ENCODE measurements at places on chromosomes 3 and 15.

- no peak for DNase-seq
These were observed 530.8 kb downstream of the NSUN3 start for GRCh38 chr3:94593526-94594150.

DNA sequence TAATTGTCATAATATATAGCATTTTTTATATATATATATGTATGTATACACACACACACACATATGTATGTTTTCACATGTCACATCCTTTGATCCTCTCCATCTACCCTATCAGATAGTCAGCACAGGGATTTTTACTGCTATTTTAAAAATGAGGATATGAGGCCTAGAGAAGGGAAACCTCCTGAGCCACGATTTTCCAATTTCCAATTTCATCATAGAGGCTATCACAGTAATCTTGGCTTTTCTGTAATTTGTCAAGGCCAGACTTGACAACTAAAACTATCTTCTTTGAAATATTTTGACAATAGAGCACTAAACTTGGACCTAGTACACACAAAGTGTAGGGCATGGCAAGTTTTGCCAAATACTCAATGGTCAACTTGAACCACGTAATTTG is 42.5 kb downstream of the IL1RAP start:
- DNase-seq, result no peak

DNA sequence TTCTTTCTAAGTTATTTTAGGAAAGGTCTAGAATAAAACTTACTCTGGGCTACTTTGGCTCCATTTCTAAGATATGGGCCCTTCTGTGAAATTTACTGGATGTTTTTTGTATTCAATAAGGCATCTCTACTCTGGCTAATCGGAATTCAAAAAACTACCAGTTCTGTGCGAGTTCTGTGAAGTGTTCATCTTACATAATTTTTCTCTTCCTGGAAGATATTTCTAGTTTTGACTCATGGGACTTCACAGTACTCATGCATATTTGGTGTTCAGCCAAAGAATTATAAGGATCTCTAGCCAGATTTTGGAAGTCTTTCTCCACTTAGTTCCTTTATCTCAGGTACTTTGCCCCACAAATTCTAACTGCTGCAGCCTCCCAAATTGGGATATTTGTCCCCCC is 46.4 kb upstream of the MBNL1 start:
- DNase-seq, result no peak

DNA sequence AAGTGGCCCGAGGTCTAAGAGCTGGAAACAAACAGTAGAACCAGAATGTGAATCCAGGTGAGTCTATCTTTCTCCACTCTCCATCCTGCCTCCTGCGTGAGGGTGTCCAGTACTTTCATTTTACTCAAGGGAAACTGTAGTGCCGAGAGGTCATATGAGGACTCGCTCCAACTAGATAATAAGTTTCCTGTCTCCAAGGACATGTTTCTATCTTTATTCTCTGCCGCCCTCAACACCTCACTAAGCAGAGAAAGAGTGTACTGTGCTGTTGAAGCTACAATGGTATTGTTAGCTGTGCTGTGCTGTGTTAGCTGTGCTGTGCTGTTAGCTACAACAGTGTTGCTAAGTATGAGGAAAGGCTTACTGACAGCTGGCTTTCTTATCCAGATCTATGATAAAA is 137.9 kb upstream of the COL8A1 start:
- DNase-seq, result no peak

GRCh38 chr3:4996223-4996765 is 17.1 kb downstream of the BHLHE40 start:
- no peak for DNase-seq

DNA sequence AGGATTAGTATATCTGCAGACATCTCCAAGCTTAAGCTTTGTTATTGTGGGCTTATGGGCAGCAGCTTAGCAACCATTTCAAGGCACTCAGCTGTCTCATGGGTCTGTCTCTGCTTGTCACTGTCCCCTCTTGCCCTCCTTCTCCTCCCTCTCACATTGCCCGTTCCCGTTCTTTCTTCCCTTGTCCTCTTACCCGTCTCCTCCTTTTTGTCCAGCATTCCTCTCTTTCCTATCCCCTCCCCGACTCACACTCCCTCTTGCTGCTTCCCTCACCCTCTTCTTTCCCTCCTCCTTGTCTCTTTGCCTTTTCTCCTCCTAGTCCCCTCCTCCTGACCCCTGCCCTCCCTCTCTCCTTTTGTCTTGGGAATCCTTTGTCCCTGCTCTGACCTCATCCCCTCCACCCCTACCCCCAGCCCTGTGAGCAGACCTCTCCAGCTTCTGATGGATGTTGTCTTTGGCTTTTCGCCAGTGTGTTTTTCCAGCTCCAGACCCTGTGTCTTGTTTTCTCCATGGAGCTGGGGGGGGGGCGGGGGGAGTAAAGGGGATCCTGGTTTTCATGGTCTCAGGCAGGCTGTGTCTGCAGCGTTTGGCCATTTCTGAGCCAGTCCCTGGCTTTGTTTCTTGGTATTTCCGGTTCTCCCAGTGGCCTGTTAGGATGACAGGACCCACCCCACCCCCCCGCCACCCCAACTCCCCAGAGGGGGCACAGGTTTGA is 47.9 kb upstream of the TRAK1 start:
- DNase-seq, result no peak

DNA sequence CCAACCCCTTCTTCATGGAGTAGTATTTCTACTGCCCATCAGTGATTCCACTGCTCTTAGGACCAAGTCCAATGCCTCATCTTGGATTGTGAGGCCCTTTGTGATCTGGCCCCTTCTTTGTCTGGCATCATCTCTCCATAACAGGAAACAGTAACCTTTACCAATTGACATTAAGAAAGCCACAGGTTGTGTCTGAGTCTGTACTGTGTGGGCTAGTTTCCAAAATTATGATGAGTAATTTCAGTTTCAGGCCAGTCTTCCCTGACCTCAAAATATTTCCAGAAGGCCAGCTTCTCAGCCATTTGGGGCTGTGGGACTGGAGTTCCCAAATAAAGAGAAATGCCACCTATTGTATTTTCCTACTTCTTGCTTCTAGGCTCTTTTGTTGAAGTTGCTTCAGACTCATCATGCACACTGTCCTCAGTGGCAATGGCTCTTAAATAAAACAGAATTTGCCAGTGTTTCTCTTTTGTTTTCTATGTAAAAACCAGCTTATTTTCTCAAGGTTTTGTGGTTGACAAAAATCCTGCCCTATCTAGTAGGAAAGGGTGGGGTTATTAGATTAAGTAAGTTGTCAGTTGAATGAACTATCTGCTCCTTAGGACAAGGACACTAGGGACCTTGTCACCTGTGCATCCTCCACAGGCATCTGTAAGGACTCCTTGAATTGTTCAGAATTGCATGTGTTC is 47.0 kb upstream of the ACKR4 start:
- DNase-seq, result no peak

DNA sequence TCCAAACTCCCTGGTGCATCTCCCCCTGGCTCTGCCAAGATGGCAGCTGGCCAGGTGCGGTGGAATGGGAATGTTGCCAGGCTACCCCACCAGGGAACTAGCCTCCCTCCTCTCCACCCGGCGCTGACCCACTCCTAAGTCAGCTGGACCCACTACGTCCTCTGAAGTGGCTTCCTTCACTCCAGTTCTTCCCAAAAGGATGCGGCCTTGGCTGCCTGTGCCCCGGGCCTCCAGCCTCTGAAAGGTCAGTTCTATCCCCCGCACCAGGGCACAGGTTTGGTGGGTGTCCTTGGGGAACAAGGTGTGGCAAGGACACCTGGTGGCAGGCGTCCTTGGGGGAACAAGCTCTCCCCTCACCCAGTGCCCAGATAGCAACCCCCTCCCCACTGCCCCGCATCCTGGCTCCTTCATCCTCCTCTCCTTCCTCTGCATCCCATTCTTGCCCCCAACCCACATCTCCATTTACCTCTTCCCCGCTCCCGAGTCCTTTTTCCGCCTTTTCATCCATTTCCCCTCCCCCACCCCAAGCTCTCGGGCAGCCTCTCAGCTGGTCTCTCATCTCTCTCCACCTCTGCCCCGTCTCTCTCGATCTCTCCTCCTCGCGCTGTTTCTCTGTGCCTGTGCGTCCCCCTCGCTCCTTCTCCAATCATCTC is 54.0 kb downstream of the LHFPL4 start:
- DNase-seq, result no peak

DNA sequence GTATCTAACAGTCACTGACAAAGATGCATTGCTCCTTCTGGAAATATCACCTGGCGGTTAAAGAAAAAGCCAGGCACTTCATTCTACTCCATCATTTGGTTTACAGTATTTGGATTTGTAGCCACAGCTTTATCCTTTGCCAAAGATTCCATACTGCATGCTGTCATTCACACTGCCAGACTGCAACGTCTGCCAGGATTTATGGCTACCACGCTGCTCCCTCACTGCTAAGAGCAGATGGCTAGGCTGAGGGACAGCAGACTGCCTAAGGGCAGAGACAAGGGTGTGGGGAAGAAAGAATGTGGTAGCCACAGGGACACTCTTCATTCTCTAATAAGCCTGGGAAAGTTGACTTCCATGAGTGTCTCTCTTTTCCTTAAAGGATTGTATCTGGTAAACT is 1047.0 kb downstream of the TUSC7 start:
- DNase-seq, result no peak

DNA sequence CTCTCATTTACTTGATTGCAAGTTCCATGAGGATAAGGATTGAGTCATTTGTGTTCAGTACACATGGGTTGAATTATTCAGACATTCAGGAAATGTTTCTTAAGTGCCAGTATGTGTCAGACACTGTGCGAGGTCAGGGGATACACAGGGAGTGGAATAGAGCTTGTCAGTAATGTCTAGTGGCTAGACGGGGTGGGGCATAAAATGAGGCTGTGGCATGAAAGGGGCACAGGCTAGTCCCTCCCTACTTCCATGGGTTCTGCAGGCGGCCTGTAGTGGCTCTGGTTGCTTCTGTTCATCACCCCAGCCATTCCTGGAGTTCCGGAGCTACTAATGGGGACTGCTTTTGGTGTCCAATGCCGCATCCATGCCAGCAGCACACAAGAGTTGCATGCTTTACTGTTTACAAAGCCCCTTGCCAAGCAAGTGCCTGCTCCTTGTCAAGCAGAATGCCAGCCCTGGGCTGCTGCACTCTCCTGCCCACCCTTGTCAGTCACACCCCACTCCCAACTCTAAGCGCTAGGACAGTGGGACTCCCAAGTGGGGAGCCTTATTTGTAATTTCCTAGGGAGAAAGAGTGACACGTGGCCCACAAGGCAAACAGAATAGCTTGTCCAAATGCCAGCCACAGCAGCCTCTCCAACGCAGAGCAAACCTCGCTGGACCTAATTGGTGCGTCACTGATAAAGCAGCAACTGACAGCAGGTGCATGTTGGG is 70.8 kb downstream of the RAB11A start:
- no peak for DNase-seq

DNA sequence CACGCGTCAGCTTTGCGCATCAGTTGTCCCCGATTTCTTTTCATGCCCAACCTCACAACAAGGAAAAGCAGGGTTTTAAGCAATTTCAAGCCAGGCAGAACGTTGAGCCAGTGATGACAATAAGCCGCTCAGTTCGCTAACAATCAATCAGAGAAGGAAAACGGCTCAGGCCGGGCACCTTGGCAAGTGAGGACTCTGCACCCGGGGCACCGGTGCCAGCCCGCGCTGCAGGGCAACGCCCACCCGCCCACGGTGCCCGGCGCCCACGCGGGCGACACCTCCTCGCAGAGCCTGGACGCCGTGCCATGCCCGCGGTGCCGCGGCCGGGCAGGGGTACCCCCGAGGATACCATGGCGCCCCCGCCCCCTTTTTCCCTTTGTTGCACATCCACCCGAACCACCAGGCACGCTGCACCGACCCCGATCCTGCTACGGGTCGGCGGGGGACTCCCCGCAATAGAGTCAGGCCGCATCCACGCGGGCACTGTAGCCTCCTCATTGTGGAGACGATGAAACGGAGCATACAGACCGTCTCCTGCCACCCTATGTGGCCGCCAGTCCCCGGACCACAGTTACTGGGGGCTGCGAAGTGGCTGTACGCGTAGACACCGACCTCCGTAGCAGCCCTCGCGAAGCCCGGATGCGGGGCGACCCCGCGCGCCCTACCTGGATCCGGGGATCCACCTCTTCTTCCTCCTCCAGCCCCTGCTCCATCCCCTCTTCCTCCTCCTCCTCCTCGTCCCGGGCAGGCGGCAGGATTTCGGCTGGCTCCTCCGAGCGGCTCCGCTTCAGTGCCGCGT is 581 bp downstream of the SH3BP5 start:
- peak; percentile 40 for DNase-seq

GRCh38 chr3:150170852-150171520 is 200.3 kb upstream of the PFN2 start:
- no peak for DNase-seq

DNA sequence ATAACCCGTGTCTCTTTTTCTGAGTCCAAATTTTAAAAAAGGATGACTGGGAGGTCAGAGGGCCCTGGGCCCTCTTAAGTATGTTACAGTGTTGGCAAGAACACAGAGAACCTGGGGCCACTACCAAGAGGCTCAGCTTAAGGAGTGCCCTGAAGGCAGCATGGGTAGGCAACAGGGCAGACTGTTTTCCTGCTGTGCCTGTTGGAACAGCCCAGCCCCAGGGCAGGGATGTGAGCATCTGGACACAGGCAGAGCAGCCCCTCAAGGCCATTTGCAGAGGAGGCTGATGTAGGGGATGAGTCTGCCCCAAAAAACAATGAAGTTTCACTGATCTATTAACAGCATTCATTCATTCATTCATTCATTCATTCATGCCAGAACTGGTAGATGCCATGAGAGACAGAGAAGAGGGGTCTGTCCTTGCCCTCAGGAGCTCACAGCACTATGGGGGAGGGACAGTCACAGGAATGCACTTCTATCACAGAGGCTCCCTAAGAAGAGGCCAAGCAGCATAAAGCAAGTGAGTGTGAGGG is 2.2 kb upstream of the LTF start:
- DNase-seq, result no peak

DNA sequence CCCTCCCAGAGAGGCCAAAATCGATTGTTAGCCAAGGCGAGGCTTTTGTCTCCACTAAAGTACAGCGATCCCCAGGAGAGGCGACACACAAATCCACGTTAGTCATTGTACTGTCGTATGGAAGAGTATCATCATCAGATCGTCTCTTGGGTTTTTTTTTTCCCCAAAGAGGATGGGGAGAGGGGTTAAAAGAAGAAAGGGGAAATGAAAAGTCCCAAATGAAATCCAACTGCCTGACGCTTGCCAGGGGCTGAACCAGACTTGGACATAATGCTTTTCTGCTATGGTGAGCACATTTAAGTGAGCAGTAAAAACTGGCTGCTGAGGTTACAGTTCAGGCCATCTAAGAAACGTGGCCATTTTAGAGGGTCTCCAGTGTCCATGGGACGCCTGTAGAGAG is 37.9 kb upstream of the CTSH start:
- DNase-seq, result no peak

- no peak for DNase-seq
These were observed 74.9 kb downstream of the PIK3R4 start for GRCh38 chr3:130671545-130672312.
